ENCODE measurements at places on chromosomes 3 and 15.

- DNase-seq = no peak
Observed at GRCh38 chr3:6807967-6808588, 52.8 kb upstream of the GRM7 start.

DNA sequence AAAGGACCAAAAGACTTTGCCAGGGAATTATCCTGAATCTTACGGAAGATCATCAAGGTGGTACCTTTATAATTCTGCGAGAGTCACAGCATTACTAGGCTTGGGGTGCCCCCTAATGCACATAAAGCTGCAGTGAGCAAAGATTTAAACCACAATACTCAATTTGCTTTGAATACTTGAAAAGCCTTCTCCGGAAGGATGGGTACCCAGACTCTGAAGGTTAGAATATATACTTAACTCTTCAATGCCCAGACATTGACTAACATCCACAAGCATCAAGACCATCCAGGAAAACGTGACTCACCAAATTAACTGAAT lies 117.8 kb upstream of the KCNH8 start:
- peak; percentile 39 for DNase-seq

DNA sequence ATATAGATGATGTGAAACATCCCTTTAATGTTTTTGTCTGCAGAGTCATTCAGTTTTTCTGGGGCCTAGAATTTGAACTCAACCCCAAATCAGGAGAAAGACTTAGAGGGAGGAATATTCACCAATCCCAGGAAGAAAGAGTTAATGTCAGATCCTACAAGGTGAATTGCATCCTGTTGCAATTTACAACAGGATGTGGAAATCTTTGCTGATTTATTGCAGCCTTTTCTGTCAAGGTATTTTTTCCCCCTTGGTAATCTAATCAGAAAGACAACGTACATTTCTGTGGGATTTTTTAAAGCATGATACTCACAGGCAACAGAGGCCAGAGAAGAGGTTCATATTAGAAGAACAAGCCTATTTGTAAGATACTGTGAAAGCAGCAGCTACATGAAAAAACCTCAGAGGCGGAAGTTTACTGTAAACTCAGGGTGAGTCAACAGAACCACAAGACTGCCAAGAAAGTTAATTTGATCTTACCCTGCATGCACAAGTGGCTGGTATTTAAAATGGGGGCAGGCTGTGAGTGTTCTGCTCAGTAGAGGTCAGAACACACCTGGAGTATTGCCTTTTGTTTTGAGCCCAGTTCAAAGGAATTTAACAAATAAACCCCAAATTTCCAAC lies 531.9 kb downstream of the AGBL1 start:
- peak; percentile 37 for DNase-seq

DNA sequence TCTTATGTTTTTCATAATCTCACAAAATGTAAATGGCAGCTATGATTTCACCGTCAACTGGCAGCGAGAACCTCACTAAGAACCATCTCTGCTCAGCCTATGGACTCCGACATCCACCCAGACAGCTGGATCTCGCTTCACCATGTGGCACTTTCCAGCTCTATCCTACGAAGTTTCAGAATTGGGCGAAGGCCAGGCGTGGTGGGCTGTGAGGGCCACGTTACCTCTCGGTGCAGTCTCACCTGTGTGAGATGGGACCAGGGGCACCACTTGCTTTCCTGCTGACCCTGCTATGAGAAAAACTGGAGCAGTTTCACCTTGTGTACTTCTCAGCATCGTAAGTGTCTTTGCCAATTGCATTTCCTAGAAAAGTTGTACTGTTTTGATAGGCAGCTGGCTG lies 32.3 kb downstream of the CHDH start:
- no peak for DNase-seq

- no peak for DNase-seq
Observed at GRCh38 chr3:10330319-10330718, 9.4 kb upstream of the SEC13 start.

DNA sequence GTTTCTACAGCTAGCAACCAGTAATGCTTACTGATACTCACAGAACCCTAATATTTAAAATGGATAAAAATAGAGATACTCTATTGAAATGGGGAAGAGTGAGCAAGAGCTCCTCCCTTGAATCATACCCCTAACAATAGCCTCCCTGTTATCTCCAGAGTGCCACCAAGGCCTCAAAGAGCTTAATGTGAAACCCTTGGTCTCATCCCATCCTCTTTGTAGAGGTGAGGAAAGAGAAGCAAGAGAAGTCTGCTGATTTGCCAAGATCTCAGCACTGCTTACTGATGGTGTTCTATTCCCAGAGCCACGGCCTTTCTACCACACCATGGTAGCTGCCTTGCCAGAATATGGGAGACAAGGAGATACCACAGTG lies 463.4 kb upstream of the PROK2 start:
- no peak for DNase-seq

GRCh38 chr3:116056280-116056679 lies 389.0 kb downstream of the LSAMP start:
- DNase-seq = no peak

- no peak for DNase-seq
Observed at GRCh38 chr3:106810300-106810875, 566.9 kb upstream of the CCDC54 start.

DNA sequence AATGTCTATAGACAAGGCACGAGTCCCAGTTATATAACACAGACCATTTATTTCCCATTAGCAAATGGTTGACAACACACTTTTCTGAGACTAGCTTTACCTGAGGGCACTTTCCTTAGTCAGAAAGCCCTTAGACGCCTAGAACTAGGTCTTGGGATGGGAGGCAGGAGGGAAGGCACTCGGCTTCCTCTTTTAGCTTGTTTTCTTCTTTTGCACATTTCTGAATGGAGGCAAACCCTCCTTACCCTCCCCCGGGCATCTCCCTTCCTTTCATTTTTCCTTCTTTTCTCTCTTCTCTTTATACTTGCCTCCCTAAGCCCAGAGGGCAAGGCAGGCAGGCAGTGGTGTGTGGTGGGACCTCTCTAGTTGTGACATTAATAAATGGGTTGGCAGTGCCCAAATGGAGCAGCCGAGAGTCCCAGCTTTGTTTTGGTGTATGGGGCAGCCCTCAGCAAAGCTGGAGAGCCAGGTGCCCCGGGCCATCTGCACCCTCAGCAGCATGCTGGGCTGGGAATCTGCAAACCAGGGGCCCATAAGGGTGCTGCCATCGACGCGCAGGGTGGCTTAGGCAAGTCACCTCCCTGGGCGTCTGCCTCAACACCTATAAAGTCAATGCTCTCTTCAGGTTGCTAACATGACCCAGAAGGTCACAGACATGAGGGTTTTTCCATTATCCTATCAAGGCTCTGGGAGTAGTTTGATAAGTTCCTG lies 21.1 kb upstream of the BCL2L10 start:
- DNase-seq = no peak

GRCh38 chr3:48756640-48757039 lies 39.6 kb upstream of the IP6K2 start:
- no peak for DNase-seq

GRCh38 chr15:85458764-85459163 lies 78.4 kb downstream of the AKAP13 start:
- DNase-seq = no peak

DNA sequence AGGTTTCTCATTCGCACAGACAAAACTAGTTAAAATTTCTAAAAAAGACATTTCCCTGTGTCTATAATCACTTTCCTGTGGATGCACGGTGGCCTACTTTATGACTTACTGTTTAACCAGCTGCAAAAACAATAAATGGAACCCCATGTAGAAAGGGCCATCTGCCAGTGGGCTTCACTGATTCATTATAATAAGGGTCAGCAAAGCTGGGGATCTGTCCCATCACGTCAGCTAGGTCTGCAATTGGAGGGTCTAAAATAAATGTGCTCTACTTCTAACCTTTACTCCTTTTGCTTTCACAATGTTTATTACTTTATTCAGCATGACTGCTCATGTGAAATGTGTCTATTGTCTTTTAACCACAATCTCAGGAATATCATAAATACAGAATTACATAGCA lies 43.1 kb upstream of the NMD3 start:
- no peak for DNase-seq

DNA sequence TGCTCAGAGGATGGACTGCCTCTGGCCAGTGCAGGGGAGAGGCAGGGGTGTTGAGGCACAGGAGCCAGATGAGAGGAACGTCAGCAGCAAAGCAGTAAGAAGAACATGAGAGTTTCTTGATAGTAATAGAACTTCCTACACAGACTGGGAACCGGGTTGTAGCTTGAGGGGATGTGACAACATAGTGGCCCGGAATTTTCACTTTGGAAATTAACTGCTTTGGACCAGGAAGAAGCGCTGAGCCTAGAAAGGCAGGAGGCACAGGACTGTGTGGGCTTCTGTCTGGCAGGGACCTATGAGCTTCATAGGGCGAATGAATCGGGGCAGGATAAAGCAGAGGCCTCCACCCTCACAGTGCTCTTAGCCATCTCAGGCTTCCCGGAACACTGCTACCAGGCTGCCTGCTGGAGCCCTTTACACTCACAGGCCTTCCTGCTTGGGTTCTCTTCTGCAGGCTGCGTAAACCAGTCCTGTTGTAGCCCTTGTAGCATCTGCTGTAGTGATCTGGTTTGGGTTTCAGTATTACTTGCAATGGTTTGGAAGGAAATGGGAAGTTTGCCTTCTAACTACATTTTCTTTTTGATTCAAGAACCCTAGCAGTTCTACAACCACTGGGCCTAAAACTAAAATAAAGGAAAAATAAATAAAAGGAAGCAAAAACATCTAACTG lies 3.3 kb upstream of the ADPGK start:
- DNase-seq = peak; percentile 16

DNA sequence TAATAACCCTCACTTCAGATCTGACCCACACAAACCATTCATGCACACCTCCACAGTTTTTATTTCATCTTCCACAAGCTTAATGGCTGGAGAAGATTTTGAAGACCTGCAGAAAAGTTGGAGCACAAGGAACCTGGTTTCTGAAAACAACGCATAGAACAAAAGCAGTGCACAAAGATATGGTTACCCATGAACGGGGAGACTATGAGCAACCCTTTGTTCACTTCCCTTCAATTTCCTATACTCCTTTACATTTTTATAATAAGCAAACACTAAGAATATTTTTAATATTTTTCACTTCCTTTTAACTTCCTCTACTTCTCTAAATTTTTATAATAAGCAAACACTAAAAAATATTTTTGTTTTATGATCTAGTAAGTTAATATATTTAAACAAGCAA lies 103.5 kb upstream of the UBE2E2 start:
- DNase-seq = no peak

GRCh38 chr3:4107430-4107829 lies 195.7 kb upstream of the SETMAR start:
- no peak for DNase-seq

DNA sequence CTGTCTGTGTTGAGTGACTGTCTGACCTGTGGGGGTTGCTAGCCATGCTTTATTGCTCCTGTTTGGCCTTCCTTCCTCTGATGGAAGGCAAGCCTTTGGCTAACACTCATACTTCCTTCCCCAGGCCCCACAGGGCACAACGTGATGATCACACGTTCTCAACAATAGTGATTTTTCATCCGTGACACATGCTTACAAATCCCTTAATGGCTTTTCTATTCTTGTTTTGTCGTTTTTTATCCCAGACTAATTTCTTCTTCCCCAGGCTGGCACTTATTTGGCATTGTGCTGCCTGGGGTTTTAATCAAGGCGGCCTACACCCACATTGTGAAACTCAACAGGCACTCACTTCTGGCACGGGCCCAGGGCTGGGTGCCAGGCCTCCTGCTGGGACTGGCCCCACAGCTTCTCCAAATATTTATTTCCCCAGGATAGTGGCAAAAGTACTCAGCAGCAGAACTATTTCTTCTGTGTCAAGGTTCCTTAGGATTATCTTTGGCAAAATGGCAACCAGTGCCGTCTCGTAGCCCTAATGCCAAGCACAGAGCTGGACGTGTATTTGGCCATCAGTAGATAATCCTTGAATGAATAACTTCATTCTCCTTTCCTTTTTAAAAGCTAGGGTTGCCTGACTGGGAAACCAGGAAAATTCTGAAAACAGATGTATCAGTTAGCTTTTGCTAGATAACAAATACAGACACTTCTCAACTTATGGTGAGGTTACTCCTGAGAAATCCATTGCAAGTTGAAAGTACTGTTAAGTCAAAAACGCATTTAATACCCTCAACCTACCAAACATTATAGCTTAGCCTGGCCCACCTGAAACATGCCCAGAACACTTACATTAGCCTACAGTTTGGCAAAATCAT lies 30.6 kb downstream of the CMTM7 start:
- no peak for DNase-seq

- DNase-seq = peak; percentile 25
Observed at GRCh38 chr15:89400116-89400781, 65.6 kb upstream of the POLG start.

- no peak for DNase-seq
Observed at GRCh38 chr15:95894407-95894956, 436.0 kb upstream of the NR2F2 start.

GRCh38 chr15:49441816-49442215 lies 18.8 kb downstream of the FGF7 start:
- DNase-seq = no peak

DNA sequence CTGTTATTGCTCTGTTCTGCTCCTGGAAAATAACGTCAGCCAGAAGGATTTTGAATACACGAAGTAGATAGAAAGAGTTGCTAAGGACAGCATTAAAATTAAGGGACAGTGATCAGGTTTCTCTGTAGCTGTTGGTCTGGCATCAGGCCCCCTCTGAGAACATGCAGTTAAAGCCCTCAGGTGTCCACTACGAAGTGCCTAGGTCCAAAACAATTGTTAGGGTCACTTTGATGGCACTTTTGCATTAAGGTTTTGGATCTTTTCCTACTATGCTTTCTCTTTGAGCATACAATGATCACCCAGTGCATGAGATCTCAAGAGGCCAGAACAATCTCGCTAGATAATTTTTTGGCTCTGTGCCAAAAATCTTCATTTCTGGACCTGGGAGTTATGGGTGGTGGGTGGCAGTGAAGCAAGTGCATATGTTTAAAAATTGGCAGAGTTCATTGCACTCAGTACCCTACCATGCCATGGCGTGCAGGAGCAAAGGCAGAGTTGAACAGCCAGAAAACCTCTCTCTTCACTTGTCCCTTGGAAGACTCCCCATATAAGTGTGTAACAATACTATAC lies 797.6 kb downstream of the ROBO2 start:
- DNase-seq = no peak

GRCh38 chr3:8974458-8974857 lies 11.2 kb upstream of the RAD18 start:
- DNase-seq = no peak

DNA sequence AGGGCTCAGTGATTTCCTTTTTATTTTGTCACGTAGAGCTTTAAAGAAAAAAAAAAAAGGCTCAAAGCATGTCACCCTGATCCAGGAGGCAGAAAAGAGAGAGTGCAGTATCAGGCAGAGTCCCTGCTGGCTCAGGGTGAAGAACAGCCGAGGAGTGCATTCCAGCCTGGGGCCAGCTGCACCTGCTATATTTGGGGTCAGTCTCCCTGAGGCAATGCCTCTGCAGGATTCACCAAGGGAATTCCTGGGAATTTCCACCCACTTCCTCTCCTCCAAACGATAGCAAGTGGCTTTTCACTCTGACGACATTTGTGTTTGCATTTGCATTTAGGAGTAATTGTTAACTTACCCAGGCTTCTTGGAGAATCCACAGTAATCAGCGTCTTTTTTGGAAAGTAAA lies 202.9 kb upstream of the CTNNB1 start:
- no peak for DNase-seq
